Skin of body (tissue), 3 donors: ENCODE measurements at places on chromosomes 4 and X. TPM values are rescaled to one million over a fixed set of nuclear protein-coding genes. Genes with fewer than 3 reads are reported as not detected.

The CPLX1 gene
- total RNA-seq = 0.30 TPM

The GPRASP1 gene
- 12.4 TPM for total RNA-seq

GRCh38 chrX:13397878-13398818 is 78.3 kb upstream of the ATXN3L start:
- no peak for DNase-seq

The PDGFC gene
- 32.6 TPM for total RNA-seq

GRCh38 chr4:154332681-154333421 is 158.7 kb downstream of the DCHS2 start:
- DNase-seq = no peak

The AFAP1 gene
- total RNA-seq = 34.5 TPM

DNA sequence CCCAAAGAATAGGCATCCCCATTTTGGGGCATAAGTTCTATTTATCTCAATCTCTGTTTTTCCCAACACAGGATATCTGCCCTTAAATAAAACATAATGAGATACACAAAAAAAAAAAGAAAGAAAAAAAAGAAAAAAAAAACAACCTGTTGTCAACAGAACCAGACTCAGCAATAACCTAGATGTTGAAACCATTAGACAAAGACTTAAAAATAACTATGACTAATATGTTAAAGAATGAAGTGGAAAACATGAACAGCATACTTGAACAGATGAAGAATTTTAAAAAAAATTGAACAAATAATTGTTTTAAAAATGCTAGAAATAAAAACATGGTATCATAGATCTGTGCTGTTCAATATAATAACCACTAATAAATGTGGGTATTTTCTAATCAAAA is 93.4 kb upstream of the RXFP1 start:
- no peak for DNase-seq

The L1CAM gene
- 3.6 TPM for total RNA-seq

DNA sequence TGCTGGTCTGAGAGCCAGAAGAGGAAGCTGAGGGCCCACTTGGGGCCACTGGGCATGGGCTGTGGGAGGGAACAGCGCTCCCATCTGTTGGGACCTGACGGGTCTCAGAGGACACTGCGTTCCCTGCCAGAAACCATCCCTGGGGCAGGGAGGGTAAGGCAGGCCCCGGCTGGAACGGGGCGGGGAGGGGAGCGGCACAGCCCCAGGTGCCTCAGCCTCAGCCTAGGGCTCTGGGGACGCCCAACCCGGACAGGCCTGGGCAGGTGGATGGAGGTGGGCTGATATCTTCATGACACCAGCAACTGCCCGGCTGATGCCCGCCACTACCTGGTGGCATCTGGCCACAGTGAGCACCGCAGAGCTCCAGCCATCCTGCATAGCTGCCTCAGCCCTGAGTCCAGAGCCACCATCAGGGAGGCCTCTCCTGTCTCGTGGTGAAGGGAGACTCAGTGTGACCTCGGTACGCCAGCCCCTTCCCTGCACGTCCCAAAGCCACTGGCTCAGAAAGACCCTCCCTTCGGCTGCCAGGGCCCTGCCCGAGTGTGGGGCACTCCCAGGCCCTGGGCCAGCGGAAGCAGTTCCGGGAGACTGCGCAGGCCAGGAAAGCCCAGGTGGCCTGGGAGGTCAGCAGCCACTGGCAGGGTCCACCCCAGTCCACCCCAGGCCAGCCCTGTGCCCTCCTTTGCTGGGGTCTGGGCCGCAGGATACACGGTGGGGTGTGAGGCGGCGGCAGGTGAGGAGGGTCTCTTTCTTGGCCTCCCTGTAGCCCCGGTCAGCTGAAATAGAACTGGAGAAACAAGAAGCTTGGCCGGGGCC is 34.6 kb upstream of the FGFR3 start:
- no peak for DNase-seq
